ENCODE measurements at places on chromosomes 5 and 9.
A peak's percentile ranks its signal among the peaks of the same experiment; 100 is the strongest.

GRCh38 chr5:176894298-176894697 is 4.8 kb downstream of the HK3 start:
- no peak for DNase-seq

- DNase-seq, result no peak
Observed at GRCh38 chr5:31641059-31641458, 2.1 kb downstream of the PDZD2 start.

GRCh38 chr5:39025456-39025855 is 48.7 kb downstream of the RICTOR start:
- no peak for DNase-seq

- no peak for DNase-seq
Observed at GRCh38 chr5:138831703-138832102, 43.4 kb downstream of the LRRTM2 start.

DNA sequence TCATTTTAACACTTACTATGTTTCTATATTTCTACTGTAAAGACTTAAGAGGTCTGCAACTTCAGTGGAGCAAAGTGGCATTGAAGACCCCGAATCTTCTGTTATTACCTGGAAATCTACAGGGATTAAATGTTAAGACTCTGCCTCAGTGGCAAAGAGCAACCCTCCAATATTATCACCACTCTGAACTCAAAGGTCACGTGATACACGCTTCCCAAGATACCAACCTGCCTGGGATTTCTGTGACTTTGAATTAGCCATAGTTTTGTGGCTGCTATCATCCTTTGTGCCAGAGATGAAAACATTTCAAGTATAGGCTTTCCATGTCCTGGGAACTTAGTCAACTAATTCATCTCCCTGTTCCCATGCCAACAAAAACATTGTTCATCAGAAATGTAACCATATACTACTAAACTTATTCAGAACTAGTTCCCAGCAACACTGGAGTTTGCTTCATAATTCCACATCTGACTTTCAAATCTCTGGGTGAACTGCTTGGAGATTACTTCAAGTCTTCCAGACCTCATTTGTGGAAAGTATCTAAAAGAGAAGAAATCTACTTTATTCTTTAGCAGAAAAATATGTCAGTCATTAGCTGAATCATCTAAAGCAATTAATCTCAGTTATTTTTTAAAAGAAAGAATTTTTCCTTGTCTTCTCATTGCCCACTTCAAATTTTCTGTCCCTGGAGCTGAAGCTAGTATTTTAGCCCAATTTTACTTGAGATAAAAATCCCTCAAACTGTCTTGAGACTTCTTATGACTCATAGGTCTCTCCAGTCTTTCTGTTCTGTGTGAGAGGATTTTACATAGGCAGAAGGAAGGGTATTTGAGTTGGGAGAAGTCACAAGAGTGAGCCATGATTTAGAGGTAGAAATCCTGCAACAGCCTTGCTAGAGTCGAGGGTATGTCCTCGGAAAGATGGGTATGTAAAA is 83.0 kb downstream of the ZNF462 start:
- DNase-seq, result peak; percentile 52

- no peak for DNase-seq
Observed at GRCh38 chr9:112556497-112557442, 70.1 kb downstream of the KIAA1958 start.

- DNase-seq, result peak; percentile 68
Observed at GRCh38 chr5:134247428-134248224, 21.8 kb upstream of the PPP2CA start.

DNA sequence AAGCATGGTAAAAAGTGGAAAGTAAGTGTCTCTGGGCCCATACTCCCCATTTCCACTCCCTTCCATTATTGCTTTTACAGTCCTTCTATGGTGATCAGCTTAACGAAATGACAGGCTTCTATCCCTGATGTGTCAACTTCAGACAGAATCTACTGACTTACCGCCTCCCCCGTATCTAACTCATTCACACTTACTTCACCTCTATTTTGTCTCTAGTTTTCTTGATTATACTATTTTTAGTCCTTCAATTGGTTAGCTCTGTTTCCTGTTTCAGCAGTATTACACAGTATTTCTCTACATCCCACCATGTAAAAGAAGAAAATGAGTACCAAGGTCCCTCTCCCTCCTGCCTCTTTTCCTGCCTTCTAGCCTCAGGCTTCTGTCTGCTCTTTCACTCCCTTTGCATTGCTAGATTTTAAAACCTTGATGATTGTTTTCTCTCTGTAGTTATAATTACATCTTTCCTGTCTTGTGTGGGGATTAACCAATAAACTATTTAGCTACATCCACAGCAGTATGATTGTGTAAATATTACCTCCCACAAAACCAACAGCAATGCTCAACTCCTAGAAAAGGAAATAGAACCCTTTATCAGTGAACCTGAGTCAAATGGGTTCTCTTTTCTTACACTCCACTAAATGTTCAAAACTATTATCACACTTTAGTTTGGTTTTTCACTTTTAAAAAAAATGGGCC is 53.4 kb downstream of the GNAQ start:
- DNase-seq, result no peak

DNA sequence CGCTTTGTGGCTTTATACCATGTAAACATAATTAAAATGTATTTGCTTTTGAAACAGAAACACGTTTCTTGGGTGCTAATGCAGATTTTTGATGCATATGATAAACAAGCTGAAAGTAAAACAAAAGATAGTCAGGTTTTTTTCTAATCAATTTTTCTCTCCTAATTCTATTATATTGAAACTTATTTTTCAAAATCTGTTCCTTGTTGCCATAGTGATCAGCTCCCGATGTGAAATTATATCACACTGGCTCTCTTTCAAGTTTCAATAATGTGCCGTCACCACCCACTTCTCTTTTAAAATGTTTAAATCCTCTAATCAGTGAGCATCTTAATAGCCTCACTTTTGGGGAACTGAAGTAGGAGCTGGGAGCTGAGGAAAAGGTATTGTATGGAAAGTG is 36.4 kb upstream of the DAPK1 start:
- DNase-seq, result no peak

DNA sequence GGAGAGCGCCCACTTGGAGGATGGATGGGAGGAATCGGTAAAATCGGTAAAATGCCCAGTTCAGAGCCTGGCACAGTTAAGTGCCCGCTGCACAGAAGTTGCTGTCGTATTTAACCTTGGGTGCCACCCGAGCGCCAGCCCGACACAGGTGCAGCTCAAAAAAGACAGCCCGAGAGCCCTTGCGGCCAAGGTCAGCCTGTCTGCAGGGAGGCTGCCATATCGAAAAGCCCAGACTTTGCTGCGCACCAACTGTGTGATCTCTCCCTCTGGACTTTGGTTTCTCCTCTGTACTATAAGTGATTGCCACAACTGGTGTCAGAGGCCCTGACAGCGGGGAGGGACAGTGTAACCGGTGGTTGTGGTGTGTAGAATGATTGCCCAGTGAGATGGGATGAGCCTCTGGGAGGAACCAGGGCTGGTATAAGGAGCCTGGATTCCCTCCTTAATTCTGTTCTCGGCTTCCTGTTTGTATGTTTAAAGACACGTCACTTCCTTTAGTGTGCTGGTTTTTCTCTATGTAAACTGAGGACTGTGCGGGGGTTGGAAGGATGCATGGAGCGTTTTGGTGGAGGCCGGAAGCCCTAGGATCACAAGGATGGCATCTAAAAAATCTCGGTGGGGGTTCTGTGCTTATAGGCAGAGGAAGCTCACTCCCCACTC is 792 bp downstream of the NTMT1 start:
- DNase-seq, result no peak

DNA sequence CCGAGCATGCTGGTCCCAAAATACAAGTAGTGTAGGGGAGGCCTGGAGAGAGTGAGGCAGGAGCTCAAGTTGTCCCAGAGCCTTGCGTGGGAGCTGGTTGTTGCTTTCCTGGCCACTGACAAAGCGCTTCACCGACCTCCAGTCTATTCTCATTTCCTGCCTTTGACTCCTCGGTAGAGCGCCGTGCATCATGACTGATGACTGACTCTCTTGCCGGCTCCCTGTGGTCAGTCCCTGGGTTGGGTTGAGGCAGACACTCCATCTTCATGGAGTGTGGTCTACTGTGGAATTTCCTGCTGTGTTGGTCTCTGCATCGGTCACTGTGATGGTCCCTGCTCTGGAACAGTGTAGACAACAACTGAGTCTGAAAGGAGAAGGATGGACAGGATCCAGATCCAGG is 175.1 kb upstream of the S1PR3 start:
- no peak for DNase-seq

- no peak for DNase-seq
Observed at GRCh38 chr5:176190886-176191755, 47.1 kb upstream of the SIMC1 start.

GRCh38 chr5:69335341-69335935 is 2.8 kb upstream of the CCDC125 start:
- DNase-seq, result no peak

DNA sequence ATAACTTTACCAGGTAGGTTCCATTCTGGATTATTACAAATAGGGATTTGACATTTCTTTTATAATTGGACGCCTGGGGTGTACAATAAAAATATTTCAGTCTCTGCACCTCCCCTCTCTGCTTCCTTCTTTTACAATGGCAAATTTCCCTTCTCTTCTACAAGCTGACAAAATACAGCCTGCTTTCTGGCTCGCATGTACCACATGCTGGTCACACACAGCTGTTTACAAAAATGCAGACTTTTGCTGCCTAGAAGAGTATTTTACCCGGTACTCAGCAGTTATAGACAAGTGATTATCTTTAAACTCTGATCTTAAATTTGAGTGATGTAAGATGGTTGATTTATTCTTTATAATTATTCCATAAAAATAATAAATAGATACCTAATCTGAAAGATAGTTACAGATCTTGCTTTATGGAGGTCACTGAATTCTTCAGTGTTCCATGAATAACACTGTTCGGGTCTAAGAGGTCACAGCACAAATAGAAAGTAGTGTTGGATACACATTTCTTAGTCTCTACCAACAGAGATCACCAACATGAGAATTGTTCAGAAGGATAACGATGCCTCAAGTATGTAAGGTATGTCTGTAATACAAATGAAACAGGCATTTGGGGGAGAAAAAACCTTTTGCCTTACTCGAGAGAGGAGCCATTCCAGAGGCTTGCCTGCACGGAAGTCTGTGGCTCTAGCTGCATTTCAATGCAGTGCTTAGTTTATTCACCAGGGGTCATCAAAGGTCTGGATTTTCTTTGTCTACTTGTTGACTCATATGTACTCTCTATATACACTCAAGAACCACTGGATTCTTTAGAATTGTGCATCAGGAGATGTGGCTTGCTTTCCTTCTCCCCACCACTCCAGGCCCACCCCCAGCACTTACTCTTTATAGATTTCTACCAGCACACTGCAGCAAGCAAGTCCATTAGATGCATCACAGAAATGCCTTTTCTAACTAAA is 206.6 kb upstream of the RFX3 start:
- peak; percentile 79 for DNase-seq

- no peak for DNase-seq
Observed at GRCh38 chr9:137306850-137307254, 4.8 kb upstream of the NRARP start.

GRCh38 chr9:111533099-111533790 is 8.3 kb downstream of the ZNF483 start:
- DNase-seq, result peak; percentile 16

- DNase-seq, result no peak
Observed at GRCh38 chr5:143386725-143387124, 16.8 kb downstream of the NR3C1 start.

DNA sequence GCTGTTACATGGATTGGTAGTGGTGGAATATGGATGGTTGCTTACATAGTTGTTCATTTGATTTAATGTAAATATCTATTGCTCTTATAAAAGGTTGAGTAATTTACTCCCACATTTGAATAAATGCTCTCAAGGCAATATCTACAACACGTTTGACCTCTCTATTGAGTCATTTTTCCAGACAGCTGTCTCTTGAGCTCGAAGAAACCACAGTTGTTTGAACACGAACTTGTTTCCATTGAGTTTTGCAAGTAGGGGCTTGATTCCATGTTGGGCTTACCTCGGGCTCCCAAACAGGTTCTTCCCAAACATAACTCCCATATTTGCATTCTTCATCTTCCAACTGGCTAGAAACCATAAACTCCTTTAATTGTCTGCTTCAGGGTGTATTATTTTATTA is 115.0 kb upstream of the HMHB1 start:
- DNase-seq, result no peak

- no peak for DNase-seq
Observed at GRCh38 chr5:112555197-112555596, 136.1 kb upstream of the EPB41L4A start.

DNA sequence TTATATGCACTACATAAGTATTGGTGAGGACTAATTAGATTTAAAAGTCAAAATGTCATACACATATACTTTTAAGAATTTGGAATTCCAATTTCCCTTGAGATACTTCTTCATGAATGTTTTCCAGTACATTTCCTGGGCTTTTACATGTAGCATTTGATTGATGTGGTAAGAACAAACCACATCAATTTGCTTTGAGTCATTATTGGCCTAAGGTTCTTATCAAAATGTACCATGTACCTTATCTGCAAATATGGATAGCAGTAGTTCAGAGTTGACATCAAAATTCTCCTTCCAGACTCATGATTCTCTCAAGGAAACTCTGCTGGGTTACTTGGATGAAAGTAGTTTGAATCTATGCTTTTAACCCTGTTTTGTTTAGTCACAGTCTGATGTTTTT is 2.5 kb downstream of the CAST start:
- DNase-seq, result no peak

DNA sequence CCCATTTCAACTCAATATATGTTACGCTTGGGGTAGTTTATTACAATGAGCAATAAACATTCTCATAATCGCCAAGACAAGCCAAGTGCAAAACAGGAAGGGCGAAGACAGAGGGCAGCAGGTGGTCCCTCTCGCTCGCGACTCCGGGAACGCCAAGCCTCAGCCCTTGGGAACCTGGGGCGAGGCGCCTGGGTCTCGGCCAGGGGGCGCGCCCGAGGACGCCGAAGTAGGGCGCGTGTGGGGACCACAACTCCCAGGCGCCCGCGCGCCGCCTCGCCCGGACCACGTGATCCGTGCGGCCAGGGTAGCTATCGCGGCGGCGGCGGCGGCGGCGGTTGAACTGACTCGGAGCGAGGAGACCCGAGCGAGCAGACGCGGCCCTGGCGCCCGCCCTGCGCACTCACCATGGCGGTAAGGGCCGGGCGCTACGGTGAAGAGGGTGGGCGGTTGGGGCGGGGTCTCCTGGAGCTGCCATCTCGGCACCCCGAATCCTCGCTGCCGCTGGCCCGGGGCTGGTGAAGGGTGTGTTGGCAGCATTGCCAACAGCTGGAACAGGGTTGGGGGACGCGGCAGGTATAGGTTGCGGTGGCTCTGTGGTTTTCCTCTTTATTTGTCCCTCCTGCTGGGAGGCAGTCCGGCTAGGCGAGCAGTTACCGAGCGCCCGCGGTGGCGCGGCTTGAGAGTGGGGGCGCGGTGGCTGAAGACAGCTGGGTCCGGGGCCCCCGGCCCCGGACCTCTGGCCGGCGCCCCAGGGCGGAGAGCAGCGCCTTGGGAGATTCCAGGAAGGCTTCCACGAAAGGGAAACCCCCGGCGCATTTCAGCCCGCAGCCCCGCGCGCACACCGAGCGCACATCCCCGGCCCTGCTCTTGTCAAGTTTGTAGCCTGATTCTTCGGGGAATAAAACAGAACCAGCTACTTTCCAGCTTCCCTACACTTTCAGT is at the start of gene SLC31A2:
Gene SLC31A2, plus strand, starts transcription at position 338 of the 942 bp plus-strand sequence. Its CDS starts 68 bp downstream, at position 406.
- peak; percentile 11 for DNase-seq

- no peak for DNase-seq
Observed at GRCh38 chr9:80369641-80370040, 797.9 kb downstream of the TLE4 start.
